CD4-positive, alpha-beta T cell treated with Interleukin-15 for 4 hours (primary cell): ENCODE measurements at places on chromosomes 11 and 22.
A peak's percentile ranks its signal among the peaks of the same experiment; 100 is the strongest.

- peak; percentile 49 for DNase-seq
These were observed 599 bp downstream of the NPTXR start for GRCh38 chr22:38843201-38843656.

DNA sequence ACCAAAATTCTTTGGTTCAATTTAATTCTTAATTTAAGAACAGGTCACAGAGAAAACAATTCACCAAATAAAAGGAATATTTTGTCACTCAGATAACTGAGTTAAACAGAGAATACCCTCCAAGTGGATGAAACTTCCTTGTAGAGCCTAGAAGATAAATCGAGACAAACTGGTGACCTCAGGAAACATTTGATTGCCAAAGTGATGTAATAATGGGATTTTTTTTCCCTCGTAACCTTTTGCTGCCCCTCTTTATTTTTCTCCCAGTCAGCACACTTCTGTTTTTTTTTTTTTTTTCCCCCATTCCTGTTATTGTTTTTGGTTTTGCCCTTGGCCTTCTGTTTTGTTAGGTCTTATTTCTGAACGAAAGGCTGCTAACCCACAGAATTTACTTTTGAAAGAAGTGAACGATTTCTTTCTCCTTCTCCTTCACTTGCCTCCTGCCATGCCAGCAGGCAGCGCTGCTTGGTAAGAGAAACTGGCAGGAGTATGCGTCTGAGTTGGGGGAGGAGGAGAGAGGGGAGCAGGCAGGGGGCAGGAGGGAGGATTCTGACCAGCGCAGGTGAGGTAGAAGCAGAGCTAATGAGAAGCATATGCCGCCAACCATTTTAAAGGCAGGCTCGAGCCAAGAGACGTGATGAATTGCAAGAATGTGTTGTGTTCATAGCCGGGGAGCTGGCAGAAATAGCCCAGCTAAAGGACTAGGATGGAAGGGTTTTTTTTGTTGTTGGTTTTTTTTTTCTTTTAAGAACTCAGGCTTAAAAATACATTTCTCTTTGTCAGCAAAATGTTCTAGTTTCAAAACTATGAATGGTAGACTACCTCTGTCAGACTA is 121.9 kb upstream of the MTMR2 start:
- DNase-seq: no peak

GRCh38 chr22:30422481-30423300 is 2.9 kb upstream of the MTFP1 start:
- DNase-seq: peak; percentile 17

DNA sequence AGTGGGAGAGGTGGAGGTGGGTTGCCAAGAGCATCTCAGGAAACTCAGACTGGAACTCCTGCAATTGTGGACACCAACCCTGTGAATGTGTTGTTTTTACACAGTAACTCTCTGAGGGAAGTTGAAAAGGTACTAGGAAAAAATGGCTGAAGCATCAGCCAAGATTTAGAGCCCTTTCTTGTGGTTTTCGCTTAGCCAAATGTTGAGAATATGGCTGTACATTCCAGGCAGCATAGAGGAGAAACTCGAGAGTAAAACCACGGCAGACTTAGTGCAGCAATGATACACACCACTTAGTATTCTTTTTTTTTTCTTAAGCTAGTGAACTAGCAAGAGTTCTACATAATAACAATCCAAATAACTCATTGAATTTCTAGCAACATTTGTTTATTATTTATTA is 309.7 kb upstream of the MTNR1B start:
- no peak for DNase-seq

GRCh38 chr11:108853864-108854263 is 189.0 kb downstream of the DDX10 start:
- DNase-seq: no peak

- no peak for DNase-seq
These were observed 77.1 kb upstream of the IGLL5 start for GRCh38 chr22:22810471-22810870.

- DNase-seq: no peak
These were observed 6.0 kb downstream of the PNPLA5 start for GRCh38 chr22:43885786-43886185.

- no peak for DNase-seq
These were observed 40.2 kb upstream of the CELSR1 start for GRCh38 chr22:46577368-46578249.
